GM20000 (cell line): ENCODE measurements at places on chromosomes 16 and 17.
A peak's percentile ranks its signal among the peaks of the same experiment; 100 is the strongest.

DNA sequence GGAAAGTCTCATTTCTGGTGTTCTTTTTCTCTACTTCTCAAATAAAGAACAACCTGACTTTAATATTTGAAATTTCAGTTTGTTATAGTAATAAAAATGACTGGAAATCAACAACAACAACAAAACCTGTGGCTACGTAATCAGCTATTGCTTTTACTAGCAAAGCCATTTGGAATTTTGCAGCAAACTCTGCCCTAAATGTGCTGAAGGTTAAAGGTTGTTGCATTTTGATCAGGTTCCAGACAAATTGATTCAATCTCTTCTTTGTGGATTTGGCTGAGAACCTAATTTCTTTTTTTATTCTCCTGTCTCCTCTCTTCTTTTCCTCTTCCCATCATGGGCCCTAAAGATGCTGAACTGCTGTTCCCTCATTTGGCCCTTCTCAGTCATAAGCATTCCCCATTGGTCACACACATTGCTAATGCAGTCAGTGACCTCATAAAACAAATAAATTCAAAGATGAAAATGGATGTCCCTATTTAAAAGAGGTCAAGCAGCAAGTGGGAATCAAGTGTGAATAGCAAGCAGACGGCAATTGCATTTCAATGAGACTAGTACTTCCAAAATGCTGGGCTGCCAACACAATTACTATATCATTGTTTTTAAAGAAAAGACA lies 795.1 kb upstream of the CDH8 start:
- no peak for DNase-seq

GRCh38 chr16:75052481-75053202 lies 53.8 kb downstream of the ZNRF1 start:
- DNase-seq = no peak

DNA sequence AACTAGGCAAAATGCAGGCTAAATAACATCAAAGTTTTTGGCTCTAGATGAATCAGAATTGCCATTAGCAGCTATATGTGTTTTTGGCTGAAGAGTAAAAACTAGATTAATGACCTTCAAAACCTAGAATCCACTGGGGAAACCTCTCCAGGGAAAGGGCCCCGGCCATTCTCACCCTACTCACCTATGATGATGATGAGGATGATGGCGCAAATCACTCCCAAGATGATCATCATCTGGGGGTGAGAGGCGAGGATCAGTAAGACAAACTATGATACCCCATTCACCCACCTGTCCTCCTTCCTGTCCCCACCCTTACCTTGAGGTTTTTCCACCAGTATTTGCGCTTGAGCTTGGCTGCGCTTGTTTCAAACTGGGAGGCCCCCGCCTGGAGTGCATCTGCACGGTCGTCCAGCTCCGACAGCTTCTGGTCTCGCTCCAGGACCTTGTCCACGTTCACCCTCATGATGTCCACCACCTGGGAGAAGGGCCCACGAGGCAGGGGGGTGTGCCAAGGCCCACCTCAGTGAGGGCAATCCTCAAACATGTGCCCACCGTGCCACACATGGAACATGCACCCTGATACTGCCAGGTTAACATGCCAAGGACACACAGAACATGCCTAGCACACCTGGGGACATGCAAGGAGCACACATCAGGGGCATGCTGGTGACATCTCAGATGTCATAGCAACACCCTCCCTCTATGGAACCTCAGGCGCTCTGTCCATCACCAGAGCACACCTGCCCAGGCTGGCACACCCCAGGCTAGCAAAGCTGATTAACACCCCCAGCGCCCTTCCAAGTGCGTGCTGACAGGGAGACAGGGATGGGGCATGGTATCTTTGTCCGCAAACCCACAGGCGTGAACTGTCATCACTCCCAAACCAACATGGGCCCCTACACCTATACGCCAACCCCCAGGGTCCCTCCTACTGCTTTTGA lies 1.2 kb downstream of the VAMP2 start:
- DNase-seq = no peak

DNA sequence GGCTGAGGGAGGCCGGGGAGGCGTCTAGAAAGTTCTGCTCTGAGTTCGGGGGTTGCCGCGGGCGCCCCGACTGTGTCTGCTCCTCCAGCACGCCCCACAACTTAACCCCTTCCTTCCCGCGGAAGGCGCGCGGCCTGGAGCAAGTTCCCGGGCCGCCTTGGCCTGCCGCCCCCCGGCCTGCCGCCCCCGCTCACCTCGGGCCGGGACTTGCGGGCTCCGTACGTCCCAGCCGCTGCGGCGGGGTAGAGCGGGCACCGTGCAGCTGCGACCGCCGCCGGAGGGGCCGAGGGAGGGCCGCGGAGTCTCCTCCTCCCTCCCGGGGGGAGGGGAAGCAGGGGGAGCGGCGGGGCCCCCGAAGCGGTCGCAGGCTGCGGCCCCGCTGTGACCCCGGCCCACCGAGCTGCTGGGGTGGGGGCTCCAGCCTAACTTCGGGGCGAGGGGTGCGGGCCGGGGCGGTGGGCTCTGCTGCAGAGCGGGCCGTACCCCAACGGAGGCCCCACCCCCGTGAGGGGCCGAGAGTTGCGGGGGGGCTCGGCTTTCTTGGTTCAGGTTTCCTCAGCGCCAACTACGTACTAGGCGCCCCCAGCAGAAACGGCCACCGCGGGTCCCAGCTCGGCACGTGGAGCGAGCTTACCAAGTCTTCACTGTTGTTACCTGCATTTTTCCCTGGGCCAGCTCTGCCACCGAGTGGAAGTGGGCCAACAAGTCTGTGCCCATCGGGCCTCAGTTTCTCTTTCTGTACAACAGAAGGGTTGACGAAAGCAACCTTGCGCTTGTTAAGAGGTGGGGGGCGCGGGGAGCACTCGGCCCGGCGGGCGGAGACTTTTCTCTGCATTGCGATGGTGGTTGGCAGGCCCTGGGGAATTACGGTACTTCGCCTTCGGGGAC lies at the start of gene CCDC102A:
CCDC102A (minus strand) TSS at position 266 of the 888 bp plus-strand sequence. CDS start 7,394 bp downstream, outside the sequence.
- peak; percentile 78 for DNase-seq

- DNase-seq = no peak
These were observed 9.4 kb downstream of the PLD6 start for GRCh38 chr17:17196776-17197175.

GRCh38 chr16:11587643-11588247 lies 1.0 kb upstream of the LITAF start:
- DNase-seq = no peak

DNA sequence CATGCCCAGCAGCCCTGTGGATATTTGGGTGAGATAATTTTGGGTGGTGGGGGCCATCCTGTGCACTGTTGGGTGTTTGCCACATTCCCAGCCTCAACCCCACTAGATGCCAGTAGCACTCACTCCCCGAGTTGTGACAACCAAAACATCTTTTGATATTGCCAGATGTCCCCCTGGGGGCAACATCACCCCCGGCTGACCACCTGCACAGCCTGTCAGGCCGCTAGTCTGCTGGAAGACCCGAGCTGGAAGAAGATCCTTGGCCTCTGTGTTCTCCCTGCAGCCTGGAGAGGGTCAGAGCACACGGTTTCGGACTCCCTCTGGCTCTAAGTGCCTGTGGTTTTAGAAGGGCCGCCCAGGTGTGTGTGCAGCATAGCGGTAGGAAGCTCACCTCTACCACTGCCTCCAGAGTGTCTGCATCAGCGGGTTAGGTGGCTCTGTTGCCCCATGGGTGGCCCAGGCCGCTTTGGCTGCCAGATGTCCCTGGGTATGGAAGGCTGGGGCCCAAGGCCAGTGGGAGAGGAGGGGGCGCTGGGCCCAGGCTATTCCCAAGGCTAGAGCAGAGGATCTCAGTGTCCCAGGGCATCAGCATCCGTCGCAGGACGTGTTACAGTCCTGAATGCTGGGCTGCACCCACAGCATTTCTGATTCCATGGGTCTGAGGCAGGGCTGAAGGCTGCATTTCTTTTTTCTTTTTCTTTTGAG lies 195.8 kb upstream of the GSE1 start:
- no peak for DNase-seq

GRCh38 chr17:61131585-61131984 lies 268.1 kb upstream of the TBX2 start:
- no peak for DNase-seq

- DNase-seq = no peak
These were observed 44.1 kb downstream of the SRCIN1 start for GRCh38 chr17:38561416-38562214.

GRCh38 chr17:75012346-75013091 lies at the start of gene MRPL58:
Gene MRPL58 (plus strand): TSS chr17:75012670. CDS start chr17:75012687, 17 bp downstream.
- peak; percentile 93 for DNase-seq

- DNase-seq = no peak
These were observed 201.2 kb upstream of the PMFBP1 start for GRCh38 chr16:72373201-72373600.

- no peak for DNase-seq
These were observed 44.9 kb upstream of the CACNG5 start for GRCh38 chr17:66789961-66790437.

DNA sequence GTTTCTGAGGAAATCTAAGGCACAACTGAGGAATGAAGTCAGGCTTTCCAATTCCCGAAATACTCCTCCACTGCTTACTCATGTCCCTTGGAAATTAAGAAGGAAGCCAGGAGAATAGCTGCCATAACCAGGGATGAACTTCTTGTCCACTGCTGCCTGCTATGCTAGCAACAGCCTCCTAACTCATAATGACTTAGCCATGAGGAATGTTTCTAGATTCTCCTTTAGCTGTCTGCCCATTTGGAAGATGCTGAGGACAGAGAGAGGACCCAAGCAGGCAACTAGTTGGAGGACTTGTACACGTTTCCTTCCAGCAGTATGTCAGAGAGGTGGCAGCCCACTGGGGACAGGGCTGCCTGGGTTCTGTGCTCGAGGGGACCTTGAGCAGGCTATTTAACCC lies 939 bp upstream of the CCL2 start:
- DNase-seq = no peak

DNA sequence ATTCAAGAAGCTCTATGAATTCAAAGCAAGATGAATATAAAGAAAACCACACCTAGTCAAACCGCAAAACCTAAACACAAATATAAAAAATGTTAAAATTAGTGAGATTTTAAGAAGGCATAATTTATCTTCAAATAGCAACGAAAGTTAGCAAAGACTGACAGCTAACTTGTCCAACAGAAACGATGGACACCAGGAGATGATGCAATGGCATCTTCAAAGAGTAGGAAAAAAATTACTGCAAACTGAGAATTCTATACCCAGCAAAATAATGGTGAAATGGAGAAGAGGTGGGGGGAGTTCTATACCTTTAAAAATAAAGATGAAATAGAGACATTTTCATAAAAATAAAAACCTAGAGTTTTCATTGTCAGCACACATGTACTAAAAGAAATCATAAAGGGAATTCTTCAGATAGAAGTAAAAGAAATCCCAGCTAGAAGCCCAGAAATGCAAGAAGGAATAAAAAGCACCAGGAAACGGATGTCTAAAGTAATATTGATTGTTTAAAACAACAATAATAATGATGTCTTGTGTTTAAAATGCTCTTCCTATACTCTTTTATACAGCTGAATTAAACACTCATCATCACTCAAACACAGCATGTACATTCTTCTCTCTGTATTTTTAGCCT lies 24.6 kb upstream of the TANC2 start:
- DNase-seq = no peak
